ENCODE measurements at places on chromosomes 13 and 19.

DNA sequence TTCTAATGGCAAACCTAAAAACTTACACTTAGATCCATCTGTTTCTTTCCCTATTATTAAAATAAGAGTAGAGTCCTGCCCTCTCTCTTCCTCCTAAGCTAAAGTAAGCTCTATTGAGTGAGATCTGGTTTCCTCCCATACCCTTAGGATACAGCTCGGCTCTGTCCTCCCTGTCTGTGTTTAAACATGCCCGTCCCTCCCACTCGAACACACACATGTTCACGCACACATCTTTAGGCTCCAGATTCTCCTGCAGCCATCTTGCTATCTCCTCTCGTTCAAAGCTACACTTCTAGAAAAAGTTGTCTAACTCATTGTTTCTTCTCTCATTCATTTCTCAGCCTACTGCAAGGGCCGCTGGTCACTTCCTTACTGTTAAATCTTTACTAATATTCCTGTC lies 15.1 kb upstream of the CEBPG start:
- DNase-seq = no peak

- DNase-seq = no peak
Measured at GRCh38 chr13:90104764-90105163, 1242.7 kb upstream of the MIR17HG start.

DNA sequence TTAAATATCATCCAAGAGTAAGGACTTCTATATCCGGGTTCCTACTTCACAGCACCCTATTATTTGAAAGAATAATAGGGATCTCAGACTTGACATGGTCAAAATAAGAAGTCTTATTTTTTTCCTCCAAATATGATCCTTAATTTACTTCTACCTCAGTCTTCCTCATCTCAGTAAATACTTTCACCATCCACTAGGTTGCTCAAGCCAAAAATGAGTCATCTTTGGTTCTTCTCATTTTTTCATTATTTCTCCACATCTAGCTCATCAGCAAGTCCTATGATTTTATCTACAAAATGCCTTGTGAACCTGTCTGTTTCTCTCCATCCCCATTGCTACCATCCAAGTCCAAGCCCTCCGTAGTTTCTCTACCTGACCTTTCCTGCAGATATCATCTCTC lies 121.9 kb upstream of the GJB6 start:
- no peak for DNase-seq

DNA sequence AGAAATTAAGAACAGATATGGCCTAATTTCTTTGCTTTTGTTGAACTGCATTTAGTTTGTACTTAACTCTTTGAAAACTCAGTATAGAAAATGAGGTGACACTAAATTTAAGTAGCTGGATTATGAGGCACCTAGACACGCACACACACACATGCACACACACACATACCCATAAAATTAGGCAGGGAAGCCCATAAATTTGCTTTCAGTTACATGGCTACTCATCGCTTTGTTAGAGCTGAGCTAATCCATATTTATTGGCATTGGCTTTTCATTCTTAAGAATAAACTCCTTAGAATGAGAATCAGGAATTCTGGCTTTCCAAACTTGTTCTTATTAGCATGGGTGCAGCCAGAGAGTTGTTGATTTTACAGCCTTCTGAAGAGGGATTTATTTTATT lies 61.7 kb upstream of the MBNL2 start:
- no peak for DNase-seq

GRCh38 chr19:33212436-33213172 lies 13.0 kb downstream of the SLC7A10 start:
- no peak for DNase-seq

DNA sequence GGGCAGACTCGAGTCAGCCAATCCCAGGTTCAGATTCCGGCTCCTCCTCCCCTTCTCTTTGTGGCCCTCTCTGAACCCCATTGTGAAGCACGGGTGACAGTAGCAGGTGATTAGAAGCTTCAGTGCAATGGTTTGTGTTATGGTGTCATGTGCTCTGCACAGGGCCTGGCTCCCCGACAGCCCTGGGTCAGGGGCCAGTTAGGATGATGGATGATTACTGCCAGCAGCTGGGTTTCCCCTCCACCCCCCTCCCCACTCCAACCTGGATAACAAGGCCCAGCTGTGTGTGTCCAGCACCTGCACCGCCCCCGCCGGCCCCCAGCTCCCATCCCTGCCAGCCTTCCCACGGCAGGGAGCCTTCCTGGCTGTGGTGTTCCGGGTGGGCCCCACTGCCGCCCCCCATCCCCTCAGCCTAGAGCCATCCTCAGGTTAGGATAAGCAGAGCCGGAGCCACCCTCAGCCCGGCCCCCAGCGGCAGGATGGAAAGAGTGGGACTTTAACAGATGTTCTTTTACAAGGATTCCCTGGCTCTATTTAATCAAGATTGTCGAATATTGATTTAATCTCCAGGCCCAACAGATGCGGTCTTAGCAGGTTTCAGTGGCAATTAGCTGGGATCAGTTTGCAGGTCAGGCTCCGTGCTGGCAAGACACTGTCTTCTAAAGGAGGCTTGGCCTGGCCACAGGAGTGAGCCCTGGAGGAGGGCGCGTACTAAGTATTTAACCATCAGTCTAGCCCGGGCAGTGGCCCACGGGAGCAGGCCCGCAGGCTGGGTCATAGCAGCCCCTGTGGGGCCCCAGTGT lies 156.2 kb downstream of the SIPA1L3 start:
- DNase-seq = no peak

DNA sequence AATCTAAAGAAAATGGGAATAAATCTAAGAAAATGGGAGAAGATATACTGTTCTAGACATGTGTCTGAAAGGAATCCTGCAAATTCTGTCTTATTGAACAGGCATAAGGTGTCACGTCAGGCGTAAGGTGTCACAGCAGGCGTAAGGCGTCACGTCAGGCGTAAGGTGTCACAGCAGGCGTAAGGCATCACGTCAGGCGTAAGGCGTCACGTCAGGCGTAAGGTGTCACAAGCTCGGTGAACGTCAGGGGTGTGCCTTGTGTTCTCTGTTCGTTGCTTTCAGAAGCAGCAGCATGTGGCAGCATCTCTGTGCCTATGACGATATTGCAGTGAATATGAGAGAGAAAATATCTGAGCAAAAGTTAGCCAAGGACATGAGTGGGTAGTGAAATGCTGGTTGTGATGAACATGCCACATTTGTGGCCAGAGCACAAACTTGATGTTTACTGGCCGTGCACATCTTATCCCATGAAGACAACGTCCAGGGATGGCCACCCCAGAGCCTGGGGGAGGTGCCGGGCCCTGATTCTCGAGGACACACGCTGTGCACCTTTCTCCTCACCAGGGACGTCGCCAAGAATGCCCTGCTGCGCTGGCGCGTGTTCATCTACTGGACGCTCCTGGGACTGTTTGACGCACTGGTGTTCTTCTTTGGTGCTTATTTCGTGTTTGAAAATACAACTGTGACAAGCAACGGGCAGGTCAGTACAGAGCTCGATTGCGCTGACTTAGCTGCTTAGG lies 107.0 kb upstream of the MCF2L start:
- DNase-seq = no peak

- DNase-seq = no peak
Measured at GRCh38 chr19:42323473-42323851, 2.0 kb upstream of the MEGF8 start.

DNA sequence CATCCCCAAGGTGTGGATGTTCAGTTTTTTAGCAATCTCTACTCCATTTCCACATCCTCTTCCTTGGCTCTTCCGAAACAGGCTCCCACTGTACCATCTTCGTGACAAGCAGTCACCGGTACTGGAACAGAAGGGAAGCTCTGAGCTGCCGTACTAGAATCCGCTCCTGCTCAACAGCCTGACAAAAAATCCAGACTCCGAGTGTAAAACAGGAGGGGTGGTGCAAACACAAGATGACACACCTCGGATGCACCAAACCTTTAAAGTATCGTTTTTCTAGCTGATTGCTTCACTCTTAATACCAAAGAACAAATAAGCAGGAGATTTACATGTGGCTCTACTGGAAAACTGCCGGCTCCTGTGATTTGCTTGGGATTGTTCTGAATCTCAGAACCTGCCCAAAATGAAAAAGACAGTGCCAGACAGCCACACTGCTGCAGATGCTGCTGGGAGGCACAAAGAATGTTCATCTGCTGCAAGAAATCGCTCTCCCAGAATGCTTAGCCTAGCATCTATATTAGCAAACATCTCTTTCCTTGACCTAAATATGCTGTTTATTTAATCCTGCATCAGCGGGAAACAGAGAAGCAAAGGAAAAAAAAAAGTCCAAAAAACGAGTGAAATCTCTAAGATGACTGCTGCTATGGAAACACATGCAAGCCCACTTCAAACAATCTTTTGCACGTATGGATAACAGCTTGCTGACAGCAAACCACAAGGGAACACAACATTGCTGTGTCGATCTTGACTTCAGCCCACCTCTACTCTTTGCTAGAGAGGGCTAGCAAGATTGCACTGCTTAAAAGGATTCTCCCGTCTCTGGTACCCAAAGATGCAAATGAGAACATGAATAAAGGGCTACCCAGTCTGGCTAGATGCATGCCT lies 38.0 kb upstream of the DOCK9 start:
- no peak for DNase-seq

DNA sequence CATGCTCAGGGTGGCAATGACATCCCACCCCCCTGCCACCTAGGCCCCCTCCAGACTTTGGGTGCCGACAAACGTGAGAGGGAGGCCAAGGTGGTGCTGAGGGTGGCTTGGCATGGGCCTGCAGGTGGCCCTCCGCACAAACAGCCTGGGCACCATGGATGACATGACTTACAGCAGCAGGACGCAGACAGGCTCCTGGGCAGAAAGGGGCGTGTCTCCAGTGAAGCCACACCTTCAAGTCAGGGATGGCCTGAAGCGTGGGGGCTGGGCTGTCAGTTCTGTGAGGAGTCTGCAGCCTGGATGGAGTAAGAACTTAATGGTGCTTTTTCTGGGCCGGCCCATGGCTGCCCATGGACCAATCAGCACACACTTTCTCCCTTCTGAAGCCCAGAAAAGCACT lies 25.3 kb downstream of the POMP start:
- DNase-seq = no peak

DNA sequence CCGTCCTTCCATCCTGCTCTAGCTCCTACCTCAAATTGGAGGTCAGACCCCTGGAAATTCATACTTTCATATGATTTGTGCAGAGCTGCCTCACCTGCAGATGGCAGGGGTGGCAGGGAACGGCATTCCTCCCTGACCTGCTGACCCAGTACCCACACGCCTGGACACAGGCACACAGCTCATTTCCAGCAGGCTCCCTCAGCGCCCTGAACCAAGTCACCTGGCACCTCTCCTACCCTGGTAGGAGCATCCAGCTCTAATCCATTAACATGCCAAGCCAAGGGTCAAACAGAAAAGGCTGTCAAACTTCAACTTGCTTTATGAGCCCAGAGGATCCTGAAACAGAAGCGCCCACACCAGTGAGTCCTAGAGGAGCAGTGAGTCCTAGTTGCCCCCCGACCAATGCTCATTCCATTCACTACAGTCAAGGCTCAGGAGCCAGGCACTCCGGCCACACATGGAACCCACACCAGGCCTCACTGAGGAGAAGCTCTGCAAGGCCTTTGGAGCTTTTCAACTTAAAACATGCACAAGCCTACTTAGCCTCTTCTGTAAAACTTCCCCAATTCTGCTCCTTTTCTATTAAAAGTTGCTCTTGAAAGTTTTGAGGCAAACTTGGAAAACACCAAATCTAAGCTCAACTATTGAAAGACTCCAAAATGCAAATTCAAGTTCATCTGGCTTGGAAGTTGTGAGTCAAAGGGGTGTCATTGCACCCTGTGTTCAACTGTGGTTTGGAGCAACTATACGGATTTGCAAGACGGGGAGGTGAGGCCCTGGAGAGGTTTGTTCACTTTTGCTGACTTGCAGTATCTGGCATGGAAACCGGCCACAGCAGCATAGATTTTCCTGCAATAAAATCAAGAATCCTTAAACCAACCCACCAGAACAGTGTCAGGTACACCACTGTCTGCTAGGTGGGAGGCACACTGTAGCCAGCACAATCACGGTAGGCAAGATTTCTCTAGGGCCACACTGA lies 96.7 kb downstream of the CRYL1 start:
- no peak for DNase-seq

DNA sequence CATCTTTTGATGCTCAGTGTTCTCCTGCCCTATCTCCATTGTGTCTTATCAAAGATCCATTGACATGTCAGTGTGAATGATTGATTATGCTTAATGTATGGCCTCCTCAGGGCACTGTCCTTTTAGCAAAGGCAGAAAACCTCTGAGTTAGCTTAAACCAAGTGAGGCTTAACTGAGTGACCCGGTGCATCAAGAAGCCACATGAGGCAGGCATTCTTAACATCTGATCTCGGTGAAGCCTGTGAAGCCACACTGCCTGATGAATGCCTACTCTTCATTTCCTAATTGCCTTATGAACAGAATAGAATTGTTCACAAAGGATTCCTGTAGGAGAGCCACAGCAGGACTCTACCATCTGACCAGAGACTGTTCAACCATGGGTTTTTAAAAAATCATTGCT lies 168.1 kb upstream of the SOX21 start:
- no peak for DNase-seq

DNA sequence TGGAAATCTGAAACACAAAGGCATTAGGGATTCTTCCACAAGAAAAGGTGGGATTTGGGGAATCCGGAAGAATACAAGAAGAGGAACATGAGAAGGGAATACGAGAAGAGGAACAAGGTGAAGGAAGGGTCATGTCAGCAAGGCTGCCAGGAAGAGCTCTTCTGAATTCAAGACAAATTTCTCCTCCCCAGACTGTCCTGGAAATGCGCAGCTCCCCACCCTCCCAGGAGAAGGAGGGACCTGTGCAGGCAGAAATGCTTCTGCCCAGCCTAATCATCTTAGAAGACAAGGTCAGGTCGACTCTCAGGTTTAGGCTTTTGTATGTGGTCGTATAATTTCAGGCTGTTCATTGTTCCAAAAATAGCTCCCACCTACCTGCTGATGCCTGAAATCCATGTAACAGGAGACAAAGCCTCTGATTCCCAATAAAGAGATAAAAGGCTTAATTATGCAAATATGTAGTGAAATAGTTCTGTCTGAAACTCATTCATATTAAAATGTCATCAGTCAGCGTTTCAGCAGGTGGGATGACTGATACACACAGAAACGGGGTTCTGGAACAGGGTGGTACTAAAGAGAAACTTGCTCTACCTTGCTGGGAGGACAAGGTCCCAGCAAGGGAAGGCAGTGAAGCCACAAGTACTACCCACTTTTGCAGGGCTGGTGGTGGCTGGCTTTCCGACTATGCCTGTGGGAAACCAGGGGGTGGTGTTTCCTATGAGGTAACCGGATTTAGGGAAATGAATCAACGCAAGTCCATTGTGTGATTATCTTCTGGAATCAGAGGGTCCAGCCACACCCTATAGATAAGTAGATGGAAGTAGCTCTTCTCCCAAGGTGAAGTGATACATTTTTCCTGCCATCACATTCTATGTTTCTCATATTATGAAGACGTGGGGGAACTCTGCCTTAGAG lies 76.1 kb downstream of the KL start:
- DNase-seq = no peak

DNA sequence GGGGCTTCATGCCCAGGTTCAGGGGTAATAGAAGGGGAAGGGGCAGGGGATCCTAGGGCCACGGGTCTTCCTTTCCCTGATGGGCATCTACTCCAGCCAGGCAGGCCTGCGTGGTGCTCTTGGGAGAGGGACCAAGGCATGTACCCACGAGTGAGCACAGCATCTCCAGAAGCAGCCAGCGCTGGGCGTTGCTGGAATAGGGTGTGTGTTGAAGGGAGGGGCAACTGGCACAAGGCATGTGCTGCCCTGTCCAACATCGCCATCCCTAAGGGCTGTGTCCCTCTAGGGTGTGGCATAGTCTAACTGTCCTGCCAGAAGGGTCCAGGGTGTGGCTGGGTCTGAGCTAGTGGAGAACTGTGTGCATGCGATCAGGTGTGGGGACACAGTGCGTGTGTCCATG lies 2.9 kb downstream of the NOTCH3 start:
- DNase-seq = no peak

- no peak for DNase-seq
Measured at GRCh38 chr19:29485293-29485692, 40.5 kb upstream of the VSTM2B start.

GRCh38 chr13:27772651-27773425 lies 19.4 kb upstream of the GSX1 start:
- no peak for DNase-seq
